GM04504 (cell line): ENCODE measurements at places on chromosomes 3 and 15.

DNA sequence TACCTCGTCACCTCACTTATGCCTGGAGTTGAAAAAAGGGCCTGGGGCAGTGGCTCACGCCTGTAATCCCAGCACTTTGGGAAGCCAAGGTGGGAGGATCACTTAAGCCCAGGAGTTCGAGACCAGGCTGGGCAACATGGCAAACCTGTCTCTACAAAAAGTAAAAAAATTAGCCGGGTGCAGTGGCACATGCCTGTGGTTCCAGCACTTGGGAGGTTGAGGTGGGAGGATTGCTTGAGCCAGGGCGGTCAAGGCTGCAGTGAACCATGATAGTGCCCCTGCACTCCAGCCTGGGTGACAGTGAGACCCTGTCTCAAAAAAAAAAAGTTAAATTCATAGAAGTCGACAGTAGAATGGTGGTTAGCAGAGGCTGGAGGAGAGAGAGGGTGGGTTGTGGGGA lies 4.6 kb upstream of the NEIL1 start:
- no peak for DNase-seq

DNA sequence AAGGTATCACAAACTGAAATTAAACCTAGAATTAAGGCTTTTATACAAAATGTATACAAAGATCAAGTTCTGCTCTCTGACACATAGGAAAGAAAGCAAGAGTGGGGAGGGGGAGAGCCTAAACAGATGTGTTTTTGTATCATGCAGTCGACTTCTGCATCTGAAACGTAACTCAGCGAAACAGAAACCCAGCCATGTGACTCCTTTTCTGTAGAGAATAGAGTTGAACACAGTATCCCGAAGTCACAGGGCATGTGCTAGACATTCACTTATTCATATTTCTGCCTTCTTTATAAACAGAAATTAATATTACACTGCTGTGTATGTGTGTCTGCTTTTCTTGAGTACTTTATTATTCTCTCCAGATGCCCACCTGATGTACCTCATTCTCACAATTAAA lies 121.0 kb downstream of the PDZRN3 start:
- no peak for DNase-seq

DNA sequence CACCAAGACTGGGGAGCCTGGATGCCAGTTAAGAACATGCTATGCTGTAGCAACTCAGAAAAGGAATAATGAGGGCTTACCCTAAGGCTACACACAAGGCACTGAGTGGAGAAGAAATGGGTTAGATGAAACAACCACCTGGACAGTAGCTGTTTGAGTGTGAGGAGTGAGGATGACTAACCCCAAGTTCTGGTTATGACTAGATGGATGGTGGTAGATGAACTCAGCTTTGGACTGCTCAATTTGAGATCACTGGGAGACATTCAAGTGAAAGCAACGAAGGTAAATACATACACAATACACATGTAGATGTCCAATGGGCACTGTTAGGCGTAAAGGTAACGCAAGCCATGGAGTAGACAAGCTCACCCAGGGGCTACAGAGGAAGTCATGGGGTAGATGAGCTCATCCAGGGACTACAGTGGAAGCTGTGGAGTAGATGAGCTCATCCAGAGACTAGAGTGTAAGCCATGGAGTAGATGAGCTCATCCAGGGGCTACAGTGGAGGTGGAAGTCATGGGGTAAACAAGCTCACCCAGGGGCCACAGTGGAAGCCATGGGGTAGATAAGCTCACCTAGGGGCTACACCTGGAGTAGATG lies 98.3 kb downstream of the ANO10 start:
- DNase-seq: no peak

DNA sequence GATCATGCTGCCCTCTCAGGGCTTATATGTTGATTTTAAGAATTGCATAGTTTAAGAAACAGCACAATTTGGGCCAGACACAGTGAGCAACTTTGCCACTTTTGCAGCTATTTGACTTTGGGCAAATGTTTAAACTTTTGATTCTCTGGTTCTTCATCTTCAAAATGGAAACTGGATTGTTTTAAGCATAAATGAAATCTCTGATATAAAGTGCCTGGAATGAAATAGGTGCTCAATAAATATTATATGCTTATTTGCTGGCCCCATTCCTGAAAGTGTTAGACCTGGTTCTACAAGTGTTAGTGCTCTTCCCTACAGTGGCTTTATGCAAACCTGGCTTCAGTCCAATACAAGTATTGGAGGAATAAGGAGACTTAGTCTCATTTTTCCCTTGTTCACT lies 33.1 kb upstream of the TSC22D2 start:
- DNase-seq: no peak

DNA sequence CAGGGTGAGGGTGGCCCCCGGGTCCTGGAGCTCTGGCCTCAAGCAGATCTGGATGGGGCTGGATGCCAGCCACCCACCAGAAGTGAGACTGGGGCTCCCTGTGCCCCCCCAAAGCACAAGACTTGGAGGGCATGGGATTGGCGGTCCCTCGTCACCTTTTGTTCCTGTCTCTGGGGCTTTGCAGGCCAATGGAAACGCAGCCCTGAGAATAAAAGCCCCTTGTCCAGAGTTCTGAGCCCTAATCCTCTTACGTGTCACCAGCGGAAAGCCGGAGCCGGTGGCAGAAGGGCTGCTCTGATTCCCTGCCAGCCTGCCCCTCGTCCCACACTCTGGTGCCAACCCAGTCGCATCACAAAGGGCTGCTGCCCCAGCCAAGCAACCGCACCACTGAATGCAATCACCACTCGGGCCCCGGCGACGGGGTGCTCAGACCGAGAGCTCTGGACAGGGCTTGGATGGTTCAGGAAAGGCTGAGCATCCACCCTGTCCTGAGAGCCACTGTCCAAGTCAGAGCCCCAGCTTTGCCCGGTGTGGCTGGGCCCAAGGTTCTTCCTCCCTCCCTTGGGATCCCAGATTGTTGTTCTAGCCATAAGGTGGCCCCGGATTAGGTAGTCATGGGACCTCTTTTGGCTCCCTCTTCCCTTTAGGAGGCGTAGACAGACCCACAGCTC lies 22.8 kb upstream of the ELP6 start:
- DNase-seq: no peak

- no peak for DNase-seq
Measured at GRCh38 chr3:127732303-127732702, 59.6 kb downstream of the ABTB1 start.

DNA sequence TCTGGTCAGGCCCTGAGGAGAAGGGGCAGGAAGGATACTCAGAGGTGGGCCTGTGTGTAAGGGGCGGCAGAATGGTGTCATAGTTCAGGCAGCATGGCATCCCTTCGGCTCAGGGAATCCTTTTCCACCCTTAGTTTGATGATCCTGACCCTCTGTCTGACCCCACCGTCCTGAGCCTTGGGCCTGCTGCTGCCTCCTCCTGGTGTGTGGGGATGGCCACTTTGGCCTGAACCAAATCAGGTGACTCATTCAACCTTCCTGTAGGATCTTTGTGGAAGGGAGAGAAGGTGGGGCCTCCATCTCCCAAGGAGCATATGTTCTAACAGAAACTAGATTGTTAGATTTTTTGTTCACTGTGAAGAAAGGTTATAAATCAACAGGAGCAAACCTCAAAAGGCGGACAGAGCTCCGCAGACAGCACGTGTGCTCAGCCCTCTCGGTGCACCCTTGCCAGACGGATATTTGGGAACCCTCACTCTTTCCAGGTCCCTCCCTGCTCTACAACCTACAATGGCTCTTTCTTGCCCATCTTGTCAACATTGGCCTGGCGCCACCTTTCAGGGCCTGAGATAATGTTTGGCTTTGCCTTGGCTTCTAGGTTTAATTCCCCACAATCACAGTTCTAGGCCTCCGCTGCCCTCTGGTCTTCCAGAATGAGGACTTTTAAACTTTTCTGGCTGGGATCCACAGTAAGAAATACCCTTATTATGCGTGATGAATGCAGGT lies 21.7 kb downstream of the THSD4 start:
- no peak for DNase-seq

DNA sequence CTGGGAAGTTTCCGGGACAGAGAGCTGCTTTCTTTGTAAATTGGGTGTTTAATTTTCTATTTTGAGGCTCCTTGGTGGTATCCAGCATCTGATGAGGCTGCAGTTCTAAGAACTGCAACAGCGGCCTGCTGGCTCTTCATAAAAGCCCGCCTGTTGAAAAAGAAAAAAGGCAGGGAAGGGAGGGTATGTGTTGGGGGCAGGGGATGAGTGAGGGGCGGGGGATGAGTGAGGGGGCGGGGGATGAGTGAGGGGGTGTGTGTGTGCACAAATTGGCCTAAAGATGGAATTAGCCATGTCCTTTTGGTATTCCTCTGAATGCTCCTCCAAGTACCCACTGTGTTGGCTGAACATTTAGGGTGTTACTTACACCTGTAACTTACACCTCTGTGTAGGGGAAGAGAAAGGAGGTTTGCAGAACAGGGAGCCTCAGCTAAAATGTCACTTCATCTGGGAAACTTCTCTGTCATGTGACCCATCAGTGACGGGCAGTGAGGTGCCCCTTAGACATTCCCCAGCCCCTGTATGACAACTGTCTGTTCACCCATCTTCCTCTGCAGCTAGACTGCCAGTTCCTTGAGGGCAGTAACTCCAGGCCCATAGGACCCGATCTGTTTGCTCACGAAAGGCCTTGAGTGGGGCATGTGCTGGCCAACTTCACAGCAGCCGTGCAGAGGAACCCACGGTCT lies 57.6 kb downstream of the LRIG1 start:
- no peak for DNase-seq
